ENCODE measurements at places on chromosomes 7 and 10.

DNA sequence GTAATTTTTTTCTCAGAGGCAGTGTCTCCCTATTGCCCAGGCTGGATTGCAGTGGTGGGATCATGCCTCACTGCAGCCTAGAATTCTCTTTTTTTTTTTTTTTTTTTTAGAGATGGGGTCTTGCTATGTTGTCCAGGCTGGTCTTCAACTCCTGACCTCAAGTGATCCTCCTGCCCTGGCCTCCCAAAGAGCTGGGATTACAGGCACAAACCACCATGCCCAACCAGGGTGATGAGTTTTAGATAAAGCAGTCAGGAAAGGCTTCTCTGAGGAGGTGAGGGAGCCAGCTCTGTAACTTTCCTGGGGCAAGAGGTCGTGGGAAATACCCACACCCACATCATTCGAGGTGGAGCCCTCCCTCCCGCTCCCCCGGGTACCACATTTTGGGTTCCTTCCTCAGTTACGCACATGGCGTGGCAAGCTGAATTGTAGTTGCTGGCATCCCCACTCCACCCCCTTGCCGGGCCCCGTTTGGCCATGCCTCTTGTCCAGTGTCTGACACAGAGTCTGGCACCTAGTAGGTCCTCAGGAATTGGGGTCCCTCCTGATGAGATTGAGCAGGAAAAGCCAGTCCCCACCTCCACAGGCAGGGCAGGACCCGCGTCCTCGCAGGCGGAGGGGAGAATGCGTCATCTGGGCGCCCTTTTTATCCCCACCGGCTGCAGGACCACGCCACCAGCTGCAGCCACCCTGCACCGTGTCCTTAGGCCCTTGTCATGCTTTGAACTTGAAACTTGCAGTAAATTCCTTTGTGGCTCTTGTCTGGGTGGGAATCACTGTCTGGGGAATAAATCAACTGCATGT lies 43.4 kb downstream of the CLIP2 start:
- no peak for DNase-seq

GRCh38 chr10:22723343-22723779 lies 9.0 kb upstream of the PIP4K2A start:
- no peak for DNase-seq

DNA sequence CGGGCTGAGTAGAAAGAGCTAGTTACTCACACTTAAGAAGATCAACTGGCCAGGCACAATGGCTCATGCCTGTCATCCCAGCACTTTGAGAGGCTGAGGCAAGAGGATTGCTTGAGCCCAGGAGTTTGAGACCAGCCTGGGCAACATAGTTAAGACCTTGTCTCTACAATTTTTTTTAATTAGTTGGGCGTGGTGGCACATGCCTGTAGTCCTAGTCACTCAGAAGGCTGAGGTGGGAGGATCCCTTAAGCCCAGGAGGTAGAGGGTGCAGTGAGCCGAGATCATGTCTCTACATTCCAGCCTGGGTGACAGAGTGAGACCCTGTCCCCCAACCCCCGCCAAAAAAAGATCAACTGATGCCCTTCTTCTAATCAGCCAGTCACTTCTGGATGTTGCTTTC lies 74.6 kb upstream of the ATP6V0A4 start:
- no peak for DNase-seq

GRCh38 chr10:95661818-95662217 lies 5.3 kb upstream of the ALDH18A1 start:
- DNase-seq, result no peak

DNA sequence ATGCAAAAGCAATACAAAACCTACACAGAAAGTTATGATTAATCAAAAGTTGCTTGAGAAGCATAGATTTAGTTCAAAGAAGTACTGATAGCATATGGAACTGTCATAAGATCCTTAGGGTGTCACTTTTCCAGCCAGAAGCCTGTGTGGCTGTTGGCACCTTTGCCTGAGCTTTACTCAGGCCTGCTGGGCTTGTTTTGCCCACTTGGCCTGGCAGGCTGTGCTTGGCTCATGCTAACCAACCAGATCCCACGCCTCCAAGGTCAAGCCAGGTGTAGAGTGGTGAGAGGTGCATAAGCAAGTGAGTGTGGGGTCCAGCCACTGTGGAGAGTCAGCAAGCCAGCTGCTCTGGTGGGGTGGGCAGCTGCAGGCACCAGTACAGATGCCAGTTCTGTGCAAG lies 12.0 kb upstream of the LIPA start:
- DNase-seq, result no peak

- no peak for DNase-seq
Measured at GRCh38 chr7:11228515-11228914, 254.8 kb downstream of the PHF14 start.

GRCh38 chr7:155381852-155382801 lies 75.8 kb upstream of the EN2 start:
- DNase-seq, result no peak

DNA sequence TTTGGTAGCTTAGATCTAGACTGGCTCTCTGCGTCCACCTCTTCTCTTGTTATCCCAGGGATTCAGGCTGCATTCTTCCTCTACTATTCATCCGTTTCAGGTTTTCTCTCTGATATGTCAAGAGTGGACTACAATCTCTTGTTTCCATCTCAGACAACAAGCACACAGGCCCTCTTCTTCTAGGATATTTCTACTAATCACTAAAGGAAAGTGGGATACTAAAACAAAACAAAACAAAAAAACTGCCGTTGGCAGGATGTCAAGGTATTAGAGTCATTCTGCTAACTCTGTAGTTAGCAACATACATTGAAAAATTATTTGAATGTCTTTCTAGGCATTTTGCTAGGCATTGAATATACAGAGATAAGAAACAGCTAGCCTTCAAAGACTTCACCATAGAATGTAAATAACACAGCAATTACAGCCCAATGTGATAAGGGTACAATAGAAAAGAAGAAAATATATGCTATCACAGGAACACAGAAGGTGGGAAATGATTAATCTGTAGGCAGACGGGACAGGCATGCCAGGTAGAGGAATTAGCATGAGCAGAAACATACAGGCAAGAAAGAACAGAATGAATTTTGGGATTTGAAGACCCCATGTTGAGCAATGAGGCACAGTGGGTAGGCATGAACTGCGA lies 210.5 kb downstream of the CSTF2T start:
- DNase-seq, result no peak

- DNase-seq, result no peak
Measured at GRCh38 chr7:153698046-153698445, 354.2 kb upstream of the DPP6 start.

- peak; percentile 63 for DNase-seq
Measured at GRCh38 chr7:114922026-114922651, at the start of gene MDFIC. TSS of gene MDFIC (plus strand) at chr7:114922094. CDS start at chr7:114923034, 940 bp downstream.

GRCh38 chr10:131534836-131535235 lies 223.3 kb upstream of the TCERG1L start:
- DNase-seq, result no peak

DNA sequence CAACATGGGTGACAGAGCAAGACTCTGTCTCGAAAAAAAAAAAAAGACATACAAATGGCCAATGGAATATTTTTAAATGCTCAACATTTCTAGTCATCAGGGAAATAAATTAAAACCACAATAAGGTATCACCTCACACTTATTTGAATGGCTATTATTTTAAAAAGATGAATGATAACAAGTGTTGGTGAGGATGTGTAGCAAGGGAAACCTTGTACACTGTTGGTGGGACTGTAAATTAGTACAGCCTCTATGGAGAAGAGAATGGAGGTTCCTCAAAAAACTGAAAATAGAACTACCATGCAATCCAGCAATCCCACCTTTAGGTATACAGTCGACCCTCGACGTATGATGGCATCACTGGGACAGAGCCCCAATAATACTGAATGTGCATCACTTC lies 65.4 kb upstream of the DIP2C start:
- no peak for DNase-seq

DNA sequence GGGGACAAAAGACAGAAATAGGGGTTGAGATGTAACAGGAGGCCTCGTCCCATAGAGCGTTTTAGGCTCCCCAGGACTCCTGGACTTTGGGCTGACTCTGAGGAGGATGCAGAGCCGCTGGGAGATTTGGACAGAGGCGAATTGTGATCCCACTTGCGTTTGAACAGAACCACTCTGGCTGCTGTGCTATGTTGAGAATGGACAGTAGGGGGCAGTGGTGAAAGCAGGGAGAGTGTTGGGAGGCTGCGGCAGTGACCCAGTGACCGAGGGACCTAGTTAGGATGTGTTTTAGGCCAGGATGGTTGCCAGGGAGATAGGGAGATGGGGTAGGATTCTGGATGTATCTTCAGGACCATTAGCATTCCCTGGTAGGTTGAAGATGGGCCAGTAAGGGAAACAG lies 271.6 kb downstream of the CCDC3 start:
- no peak for DNase-seq

DNA sequence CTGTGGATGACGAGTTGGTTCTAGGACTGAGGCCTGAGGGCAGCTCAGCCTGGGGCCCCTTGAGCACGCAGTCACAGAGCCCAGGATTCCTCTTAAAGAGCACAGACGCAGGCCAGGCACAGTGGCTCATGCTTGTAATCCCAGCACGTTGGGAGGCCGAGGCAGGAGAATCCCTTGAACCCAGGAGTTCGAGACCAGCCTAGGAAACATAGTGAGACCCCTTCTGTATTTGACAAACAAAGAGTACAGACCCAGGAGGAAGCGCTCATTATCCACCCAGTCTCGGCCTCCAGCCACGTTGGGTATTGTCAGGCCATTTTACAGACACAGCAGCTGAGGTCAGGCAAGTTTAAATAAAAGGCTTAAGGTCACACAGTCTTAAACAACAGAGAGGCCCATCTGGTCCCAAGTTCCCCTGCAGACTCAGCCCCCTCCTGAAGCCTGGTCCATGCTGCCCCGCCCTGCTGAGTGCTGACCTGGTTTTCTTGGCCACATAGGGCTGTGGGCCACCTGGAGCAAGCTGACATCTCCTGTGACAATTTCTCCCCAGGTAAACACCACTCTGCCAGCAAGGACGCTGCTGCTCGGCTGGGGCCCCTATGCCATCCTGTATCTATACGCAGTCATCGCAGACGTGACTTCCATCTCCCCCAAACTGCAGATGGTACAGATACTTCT lies 12.6 kb downstream of the RGR start:
- DNase-seq, result no peak

DNA sequence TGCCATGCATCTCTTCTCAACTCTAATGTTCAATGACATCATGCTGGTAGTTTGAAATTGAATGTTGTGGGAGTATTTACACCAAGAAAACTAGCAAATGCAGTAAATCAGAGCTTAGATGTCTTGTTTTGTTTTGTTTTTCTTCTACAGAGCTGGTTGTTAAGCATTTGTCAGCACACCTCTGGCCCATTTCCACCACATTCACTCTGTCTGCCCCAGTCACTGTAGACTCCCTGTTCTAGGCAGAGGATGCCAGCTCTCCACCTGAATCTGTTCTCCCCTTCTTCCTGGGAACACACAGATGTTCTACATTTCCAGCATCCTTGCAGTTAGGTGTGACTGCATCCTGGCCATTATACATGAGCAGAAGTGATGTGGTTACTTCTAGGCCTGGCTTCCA lies 4.1 kb upstream of the ARHGAP22 start:
- DNase-seq, result no peak

DNA sequence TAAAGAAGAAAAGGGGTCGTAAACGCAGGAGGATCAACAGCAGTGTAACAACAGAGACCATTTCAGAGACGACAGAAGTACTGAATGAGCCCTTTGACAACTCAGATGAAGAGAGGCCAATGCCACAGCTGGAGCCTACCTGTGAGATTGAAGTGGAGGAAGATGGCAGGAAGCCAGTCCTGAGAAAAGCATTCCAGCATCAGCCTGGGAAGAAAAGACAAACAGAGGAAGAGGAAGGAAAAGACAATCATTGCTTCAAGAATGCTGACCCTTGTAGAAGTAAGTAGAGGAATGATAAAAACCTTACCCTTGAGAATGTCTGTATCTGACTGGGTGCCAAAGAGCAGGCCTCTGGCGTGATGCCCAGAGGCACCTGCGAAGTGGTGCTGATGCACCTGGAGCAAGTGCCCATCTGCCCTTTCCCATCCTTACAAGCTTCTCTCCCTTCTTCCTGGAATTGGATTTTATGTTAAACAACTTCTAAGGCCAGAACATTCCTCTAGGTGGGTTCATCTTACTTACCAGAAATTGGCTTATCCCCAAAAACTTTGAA lies 86.4 kb upstream of the SAMD8 start:
- DNase-seq, result no peak

DNA sequence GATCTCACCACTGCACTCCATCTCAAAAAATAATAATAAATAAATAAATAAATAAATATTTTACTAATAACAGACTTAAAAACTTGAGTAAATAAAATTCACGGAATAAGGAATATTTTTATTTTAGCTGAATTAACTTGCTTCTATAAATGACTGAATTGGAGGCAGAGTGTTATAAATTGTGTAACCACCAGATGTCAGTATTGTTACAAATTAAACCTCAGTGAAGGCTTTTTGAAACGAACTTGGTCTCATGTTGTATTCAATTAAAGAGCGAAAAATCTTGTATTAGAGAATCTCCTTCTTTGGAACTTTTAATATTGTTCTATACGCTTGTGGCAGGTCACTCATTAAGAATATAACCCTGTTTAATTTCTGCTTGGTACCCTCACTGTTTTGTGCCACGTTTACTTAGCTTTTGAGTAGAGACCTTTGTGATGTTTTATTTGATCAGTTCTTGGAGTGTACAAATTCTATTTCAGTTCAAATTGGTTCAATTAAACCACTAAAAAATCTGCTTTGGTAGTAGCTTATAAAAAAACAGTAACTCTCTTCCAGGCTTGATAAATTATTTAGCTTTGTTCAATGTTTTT lies 45.6 kb upstream of the SCIN start:
- DNase-seq, result peak; percentile 31

Data from CD4-positive, alpha-beta memory T cell (primary cell).